Stimulated activated CD8-positive, alpha-beta memory T cell treated with anti-CD3 and anti-CD28 coated beads, Interleukin-2, amount 100 ng/mL, for 1 hour (primary cell): ENCODE measurements at places on chromosomes 16 and 17.

DNA sequence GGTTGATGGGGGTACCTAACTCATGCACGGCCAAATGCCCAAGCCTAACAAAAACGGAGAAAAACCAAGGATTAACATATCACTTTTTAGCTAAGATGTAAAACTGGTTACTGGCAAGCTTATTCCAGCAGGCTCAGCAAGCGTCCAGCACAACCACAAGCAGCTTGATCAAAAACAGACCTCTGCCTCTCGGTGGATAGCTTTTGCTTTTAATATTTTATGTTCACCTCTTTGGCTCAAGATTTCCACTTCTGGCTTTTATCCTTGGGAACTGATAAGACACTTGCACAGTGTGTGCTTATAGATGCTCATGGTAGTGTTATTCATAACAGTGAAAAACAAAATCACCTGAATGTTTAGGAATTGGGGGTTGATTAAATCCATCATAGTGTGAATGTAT, 206.9 kb upstream of the CACNG5 start:
- no peak for DNase-seq

GRCh38 chr17:67491009-67491680, 114.1 kb downstream of the PITPNC1 start:
- no peak for DNase-seq

GRCh38 chr17:47937941-47938340, 3.4 kb upstream of the PNPO start:
- no peak for DNase-seq

DNA sequence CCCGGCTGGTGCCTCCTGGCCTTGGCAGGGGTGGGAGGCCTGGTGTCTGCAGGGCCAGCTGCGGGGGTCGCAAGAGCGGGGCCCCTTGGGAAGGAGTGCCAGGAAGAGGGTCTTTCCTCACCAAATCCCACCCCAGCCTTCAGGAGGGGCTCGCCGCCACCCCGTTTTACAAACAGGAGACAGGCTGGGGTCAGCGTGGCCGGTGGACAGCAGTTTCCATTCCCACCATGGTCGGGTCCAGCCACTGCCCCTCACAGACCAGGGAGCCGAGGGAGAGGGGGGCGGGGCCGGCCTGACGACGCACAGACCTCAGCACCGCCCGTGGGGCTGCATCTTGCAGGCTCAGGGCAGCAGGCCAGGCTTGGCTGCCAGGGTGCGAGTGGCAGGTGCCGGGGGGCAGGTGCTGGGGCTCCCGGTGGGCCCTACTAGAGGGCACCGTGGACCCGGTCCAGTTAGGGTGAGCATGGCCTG, 7.6 kb downstream of the CBFA2T3 start:
- no peak for DNase-seq

DNA sequence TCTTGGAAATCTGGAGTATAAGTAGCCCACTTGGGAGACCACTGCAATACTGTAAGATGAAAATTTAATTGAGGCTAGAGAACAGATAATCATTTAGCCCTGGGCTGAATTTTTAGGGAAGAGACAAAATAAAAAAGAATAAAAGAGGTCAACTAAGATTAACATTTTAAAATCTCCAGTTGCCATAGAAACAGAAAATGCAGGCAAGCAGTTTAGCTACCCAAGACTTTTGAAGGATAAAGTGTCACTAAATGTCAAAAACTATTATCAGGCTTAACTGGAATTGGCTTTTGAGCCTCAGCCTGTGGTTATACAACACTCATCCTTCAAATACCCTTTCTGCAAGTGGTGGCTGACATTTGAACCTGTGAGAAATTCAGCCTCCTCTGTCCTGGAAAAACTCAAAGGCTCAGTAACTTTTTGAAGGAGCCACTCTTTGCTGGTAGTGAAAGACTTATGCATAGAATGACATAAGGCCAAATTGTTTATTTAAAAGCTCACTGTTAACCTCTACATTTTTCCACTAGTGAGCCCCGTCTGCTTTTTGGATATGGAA, 220.7 kb upstream of the KCNJ16 start:
- DNase-seq, result no peak

DNA sequence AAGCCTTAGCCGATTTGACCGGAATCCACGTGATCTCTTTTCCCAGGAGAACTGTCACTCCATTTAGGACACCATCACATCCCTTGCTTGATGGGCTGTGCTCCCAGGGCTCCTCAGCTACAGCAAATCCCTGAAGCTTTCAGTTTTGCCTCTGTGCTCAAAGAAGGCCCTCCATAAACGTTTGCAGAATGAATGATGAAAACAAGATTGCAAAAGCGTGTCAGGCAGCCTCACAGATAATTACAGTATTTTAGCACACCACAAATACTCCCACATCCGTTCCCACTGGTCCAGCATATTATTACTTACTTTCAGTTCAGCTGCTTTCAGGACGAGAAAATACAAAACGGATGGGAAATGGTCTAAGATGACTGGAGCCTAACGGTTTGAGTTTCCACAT, 84.6 kb downstream of the USP31 start:
- no peak for DNase-seq
